ENCODE measurements at places on chromosomes 3 and 15.
A peak's percentile ranks its signal among the peaks of the same experiment; 100 is the strongest.

- no peak for DNase-seq
Observed at GRCh38 chr15:67892559-67893377, 52.9 kb upstream of the RNU6-1 start.

DNA sequence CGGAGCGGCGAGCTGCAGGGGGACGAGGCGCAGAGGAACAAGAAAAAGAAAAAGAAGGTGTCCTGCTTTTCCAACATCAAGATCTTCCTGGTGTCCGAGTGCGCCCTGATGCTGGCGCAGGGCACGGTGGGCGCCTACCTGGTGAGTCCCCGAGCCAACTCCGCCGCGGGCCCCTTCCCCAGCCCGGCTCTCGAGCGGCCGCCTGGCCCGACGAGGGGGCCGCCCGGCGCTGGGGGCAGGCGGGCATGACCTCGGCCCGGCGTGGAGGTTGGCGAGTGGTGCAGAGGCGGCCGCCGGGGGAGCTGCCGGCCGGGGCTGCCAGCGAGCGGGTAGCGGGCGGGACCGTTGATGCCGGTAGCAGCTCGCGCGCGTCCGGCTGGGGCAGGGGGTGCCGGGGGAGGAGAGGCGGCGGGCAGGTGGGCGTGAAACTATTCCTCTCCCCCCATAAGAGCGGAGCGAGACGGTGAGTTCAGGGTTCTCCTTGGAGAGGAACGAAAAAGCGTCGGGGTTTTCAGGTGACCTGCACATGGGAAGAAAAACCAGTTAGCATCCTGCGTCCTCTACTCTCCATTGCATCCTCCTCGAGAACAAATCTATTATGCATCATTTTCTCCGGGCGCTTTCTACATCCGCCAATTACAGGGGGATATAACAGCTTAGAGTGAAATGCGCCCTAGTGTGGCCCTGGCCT, 585 bp downstream of the SLCO3A1 start:
- peak; percentile 16 for DNase-seq

GRCh38 chr3:20914310-20914709, 728.3 kb upstream of the SGO1 start:
- no peak for DNase-seq

- peak; percentile 58 for DNase-seq
Observed at GRCh38 chr3:80094589-80094988, 326.8 kb upstream of the ROBO1 start.

- no peak for DNase-seq
Observed at GRCh38 chr15:84398763-84399701, 163.5 kb downstream of the GOLGA6L4 start.

- no peak for DNase-seq
Observed at GRCh38 chr15:40229316-40229715, 9.5 kb upstream of the PAK6 start.

DNA sequence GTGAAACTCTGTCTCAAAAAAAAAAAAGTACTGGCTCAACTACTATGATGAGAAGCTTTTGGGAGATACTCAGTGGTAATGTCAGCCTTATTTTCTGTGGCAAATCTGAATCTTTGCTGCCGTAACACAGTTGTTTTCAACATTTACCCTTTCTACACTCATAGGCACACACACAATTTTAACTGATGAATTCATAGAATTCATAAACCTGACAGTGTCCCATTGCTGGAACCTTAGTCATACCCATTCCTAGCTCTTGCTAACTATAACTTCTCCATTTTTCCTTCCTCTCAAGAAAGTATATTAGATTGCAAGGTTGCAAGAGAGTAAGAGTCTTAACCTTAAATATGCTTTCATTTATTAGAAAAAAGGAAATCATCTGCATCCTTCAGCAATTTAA, 496.6 kb downstream of the FHIT start:
- peak; percentile 34 for DNase-seq

- no peak for DNase-seq
Observed at GRCh38 chr3:4974154-4974553, 5.1 kb upstream of the BHLHE40 start.

DNA sequence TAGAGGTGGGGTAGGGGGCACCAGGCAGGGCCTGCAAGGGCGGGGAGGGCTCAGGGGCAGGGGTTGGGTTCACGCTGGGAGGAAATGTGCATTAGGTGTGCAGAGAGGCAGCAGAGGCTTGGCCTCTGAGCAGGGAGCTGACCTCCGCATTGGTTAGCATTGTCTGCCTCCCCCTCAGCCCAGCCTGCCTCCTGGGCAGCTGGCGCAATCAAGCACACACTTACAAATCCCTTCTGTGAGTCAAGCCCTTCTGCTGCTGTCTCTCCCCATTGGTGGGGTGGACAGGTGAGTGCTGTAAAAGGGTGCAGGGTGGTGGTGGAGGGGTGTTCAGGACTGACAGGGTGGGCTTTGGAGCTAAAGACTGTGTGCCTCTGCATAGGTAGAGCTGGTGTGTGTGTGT, 9.3 kb downstream of the LOXL1 start:
- no peak for DNase-seq

DNA sequence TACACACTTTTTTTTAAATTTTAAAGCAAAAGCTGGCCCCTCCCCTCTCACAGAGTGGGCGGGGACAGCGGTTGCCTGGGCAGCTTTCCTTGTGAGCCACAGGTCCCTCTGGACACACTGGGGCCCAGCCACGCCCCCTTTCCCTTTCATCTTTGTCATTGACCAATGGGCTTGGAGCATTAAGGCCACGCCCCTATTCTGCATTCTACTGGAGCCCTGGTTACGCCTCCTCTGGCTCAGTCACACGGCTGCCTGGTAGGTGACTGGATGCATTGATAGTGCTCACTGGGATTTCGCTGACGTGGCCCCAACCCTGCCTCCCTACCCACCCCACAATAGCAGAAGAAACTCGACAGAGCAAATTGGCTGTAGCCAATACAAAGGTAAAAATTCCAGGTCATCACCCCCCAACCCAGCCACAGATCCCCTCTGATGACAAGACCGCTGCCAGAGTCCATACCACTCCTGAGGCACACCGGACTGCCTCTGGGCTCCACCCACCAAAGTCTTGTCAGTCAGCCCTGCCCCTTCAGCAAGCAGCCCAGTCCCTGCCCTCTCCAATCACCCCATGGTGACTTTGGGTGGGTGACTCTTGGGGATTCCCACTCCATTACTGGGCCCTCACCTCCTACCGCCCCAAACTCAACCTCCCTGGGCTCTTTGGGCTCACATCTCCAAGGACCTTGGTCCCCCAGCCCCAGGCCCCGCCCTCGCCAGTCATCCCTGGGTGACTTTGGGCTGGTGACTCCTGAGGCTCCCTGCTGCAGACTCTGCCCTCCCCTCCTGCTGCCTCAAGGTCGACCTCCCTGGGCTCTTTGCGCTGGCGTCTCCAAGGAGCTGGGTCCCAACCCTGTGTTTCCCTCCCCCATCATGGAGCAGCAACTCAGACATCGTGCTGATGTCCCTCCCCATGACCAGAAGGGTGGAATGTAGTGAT, 112.2 kb upstream of the FAN1 start:
- DNase-seq, result peak; percentile 4

GRCh38 chr15:26623071-26623470, 149.8 kb downstream of the GABRB3 start:
- no peak for DNase-seq

GRCh38 chr3:161230621-161231171, 9.6 kb downstream of the NMD3 start:
- DNase-seq, result no peak

DNA sequence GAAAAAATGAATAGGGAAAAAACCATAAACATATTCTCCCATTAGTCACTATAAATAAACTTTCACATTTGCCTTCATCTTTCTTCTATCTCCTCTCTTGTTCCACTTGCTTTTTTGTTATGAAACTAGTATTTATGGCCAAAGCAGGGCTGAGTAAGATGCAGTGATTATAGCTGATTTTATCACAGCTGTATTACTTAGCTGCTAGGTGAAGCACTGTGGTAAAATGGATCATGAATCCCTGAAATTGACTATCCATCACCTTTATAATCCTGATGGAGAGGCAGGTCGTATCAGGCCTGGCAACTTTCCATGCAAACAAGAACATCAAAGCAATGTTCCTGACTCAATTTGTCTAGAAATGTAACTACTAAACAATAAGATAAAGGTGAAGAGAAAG, 471.6 kb downstream of the TUSC7 start:
- DNase-seq, result no peak

DNA sequence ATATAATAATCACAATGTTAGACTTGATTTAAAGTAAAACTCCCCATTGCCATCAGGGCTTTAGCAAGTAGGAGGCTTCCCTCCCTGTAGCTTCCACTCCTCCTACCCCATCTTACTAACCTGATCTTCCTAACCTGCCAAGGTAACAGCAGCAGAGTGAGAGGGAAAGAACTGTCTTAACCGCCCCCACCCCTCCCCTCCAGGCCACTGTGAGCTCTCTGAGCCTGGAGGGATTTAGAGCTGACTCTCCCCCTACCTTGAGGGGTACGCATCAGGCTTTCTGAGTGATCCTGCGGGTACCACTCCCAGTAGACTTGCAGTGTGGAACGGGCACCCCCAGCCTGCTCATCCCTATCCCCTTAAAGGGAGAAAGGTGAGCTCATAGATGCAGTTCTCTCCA, 11.4 kb upstream of the PRSS50 start:
- no peak for DNase-seq

DNA sequence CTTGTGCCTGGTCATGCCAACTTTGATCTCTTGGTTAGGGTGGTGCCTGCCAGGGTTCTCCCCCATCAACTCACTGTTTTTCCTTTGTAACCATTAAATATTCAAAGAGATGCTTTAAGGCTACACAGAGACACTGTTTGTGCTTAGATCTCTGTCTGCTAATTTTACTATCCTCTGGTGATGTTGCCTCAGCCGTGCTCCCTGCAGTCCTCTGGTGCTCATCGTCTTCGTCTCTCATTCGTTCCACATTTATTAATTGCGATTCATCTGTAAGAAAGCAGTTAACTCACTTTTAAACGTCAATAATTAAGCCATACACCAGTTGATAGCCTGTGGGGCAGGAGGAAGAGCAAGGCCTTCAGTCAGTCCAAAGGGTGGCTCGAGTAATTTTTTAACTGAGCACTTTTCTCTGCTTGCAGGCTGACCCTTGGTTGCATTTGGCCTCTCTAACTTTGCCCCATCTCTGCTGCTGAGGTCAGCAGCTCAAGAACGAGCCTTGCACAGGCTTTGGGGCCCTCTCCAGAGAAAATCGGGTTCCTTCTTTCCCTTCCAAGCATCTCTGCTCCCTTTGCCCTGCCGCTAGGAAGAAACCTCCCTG, 62.9 kb downstream of the KLF15 start:
- no peak for DNase-seq

DNA sequence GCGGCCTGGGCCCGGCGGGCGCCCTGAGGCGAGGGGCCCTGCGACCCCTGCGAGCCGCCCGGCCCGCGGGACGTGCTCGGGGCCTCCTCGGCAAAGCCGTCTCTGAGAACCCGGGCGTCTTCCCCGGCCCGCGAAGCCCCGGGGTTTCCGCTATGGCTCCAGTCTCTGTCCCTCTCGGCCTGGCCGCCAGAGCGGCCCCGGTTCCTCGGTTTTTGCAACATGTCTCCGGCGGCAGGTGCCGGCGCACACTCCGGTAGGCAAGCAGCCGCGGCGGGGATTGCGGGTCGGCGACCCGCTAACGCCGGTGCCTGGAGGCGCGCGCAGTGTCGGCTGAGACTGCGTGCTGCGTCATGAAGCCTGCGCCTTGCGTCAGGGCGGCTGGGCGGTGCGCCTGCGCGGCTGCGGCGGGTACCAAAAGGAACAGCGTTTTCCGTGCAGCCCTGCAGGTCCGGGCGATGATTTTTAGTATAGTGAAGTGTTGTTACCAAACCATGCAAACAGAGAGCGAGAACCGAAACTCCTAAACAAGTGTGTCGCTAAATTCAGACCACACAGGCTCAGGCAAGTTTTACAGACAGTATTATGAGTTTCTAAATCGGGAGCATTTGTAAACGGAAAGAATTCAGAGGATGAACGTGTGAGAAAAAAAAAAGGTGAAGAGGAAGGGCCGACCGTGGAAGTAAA, at the start of gene NSMCE3:
Gene NSMCE3, minus strand, starts transcription at position 338 of the 684 bp plus-strand sequence. Its CDS starts 117 bp downstream, at position 221.
- peak; percentile 87 for DNase-seq

DNA sequence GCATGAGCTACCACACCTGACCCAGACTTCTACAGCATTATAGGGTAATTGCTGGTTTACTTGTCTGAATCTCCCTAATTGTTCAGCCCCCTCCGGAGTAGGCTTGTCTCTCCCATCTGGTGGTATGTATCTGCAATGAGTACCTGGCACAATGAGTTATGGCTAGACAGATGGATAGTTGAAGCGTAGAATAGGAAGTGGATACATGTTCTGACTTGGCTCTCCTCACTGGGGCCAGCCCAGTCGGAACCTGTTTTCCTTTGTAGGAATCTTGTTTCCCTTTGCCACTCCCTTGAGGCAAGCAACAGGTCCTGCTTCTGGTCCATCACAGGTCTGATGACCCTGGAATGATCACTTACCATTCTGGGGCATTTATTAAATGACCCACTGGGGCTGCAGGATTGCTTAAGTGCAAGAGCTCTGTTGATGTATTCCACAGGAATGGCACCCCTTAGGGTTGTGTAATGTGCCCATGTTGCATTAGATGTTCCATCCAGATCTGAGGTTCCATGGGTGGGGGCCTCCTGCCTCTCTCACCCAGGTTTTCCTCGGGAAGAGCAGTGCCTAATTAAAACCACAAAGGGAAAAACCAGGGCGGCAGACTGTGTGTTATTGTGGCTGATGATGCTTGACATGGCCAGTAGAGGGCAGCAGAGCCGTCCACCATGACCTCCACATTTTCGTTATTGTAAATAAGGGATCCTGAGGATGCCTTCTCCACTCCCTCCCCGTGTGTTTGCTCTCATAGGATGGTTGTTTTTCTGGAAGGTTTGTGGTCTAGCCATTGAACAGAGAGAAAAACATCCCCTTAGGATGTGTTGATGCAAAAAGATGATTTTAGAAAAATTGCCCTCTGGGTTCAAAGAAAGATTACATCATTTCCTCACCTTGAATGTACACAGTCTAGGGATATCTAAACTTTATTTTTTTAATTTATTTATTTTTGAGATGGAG, 58.0 kb downstream of the CMTM8 start:
- peak; percentile 55 for DNase-seq

GRCh38 chr15:41773729-41774061, 589 bp upstream of the MAPKBP1 start:
- no peak for DNase-seq

- peak; percentile 12 for DNase-seq
Observed at GRCh38 chr15:80159811-80160569, 7.2 kb downstream of the FAH start.

- no peak for DNase-seq
Observed at GRCh38 chr3:43477600-43477999, 144.2 kb downstream of the ANO10 start.

DNA sequence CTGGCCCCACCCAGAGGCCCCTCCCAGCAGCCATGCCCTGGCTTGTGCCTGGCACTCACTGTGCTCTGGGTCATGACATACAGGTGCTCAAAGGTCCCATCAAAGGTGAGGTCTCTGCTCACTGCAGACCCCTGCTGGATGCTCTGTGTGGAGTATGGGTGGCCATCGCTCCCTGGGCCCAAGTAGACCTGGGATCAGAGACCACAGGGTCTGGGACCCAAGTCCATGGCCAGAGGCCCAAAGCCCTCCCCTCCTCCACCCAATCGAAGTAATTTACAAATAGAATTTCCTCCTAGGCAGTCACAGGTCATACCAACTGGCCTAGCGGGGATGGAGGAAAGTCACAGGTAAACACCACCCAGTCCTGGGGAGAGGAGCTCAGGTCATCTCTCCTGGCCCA, 7.6 kb downstream of the PLXNB1 start:
- no peak for DNase-seq
